EH (cell line): ENCODE measurements at places on chromosomes 7 and 10.

- no peak for DNase-seq
Measured at GRCh38 chr10:92729886-92730285, 40.1 kb downstream of the HHEX start.

DNA sequence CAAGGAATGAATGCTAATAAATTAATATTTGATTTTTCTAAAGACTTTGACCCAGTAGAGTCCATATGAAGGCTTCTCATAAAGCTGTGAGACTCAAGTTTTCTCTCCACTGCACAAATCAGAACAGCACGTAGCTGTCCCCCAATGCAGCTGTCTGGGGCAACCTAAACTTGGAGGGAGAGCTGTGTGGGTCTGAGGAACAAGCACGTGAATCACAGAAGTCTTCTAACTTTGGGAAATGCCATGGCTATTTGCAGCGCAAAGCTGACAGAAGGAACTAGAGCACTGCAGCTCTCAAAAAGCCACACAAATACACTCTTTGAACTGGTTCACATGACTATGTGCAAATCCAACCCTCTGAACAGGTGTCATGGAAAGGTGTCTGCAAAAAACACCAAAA is 47.9 kb downstream of the COL1A2 start:
- DNase-seq, result no peak

GRCh38 chr10:31018962-31019361 is 12.7 kb downstream of the ZNF438 start:
- DNase-seq, result no peak

DNA sequence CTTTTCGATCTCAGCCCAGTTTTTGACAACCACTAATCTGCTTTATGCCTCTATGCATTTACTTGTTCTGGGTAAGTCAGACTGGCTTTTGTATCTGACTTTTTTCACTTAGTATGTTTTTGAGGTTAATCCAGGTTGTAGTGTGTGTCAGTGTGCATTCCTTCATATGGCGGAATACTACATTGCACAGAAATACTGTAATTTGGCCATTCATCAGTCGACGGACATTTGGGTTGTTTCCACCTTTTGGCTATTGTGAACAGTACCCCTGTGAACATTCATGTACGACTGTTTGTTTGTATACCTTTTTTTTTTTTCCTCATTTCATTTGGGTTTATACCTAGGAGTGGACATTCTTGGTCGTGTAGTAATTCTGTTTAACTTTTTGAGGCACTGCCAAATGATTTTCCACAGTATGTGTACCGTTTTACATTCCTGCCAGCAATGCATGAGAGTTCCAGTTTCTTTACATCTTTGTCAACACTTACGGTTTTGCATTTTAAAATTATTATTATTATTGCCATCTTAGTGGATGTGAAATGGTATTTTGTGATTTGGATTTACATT is 57.4 kb downstream of the MKLN1 start:
- peak; percentile 42 for DNase-seq

DNA sequence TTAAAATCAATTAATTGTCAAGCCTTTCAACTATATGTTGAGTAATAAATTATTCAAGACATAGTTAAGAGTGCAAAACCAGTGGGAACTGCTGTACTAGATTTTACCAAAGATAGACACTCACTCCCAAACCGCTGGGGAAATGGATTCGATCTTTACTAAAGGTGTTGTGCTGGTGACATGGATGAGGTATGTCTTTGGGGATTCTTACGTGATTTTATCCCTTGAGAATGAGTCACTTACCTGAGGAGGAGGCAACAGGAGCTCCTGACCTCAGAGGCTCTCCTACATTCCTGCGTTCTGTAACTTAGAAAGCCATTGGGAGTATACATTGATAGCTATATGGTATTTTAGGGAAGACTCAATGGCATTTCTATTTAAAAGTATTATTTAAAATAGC is 165.5 kb downstream of the PKD1L1 start:
- no peak for DNase-seq

DNA sequence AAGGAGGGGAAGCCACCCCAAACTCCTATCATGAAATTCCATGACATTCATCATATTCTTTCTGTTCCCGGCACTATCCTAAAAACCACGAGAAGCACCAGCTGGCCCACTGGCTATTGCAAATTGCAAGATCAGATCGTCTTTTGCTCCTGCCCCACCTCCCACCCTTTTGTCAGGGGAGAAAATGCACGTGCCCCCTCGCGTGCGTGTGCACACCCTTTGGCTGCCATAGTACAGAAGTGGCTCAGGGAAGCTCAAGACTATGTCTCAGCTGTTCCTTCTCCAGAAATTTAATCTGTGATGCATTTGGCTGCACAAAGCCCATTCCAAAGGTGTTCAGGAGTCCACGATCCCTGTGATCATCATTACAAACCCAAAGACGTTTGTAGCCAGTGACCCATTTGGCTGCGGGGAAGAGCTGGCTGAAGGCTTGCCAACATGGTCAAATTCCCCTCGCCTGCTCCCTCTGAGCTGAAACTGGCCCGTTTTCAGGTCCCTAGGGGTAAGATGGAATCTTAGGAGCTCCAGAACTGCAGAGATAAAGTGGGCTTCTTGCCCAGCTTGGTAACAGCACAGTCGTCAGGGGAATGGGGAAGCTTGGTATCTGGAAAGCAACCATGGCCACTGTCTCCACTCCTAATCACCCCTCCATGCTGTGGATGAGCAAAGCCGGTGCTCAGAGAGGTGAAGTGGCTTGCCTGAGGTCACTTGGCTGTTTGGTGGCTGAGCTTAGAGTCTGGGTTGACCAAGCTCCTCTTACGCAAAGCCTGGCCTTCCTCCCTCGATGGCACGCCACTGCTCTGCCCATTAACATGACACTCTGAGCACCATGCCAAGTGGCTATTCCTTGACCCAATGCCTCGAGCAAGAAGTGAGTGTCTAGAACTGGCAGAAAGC is 155.4 kb downstream of the NEURL1 start:
- peak; percentile 76 for DNase-seq

DNA sequence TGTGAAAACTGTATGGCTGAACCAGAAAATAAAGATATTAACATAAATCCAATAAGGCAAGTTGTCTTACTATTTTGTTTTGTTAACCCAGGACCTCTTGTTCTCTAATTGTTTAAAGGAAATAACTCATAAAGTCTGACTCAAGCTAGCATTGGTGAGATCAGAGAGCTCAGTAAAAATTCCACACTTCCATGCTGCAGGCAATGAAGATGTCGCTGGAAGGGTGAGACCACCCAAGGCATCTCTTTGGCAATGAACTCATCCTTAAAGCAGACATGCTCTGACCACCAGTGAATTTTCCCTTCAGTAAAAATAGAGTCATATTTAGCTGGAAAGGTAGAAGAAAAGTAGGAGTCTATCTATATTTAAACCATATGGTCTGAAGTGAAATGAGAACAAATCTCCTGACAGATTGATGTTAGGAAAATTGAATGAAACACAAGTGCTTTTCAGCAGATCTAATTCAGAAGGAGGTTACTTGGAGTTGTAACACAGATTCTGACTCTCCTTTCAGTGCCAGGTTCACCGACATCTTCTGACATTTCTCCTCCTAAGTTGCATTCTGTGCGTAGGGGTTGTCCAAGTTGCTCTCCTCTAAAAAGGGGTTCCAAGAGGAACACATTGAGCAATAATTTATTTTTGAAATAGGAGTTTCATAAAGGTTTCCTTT is 32.8 kb upstream of the VIPR2 start:
- DNase-seq, result no peak
